ENCODE measurements at places on chromosomes 5 and 9.

DNA sequence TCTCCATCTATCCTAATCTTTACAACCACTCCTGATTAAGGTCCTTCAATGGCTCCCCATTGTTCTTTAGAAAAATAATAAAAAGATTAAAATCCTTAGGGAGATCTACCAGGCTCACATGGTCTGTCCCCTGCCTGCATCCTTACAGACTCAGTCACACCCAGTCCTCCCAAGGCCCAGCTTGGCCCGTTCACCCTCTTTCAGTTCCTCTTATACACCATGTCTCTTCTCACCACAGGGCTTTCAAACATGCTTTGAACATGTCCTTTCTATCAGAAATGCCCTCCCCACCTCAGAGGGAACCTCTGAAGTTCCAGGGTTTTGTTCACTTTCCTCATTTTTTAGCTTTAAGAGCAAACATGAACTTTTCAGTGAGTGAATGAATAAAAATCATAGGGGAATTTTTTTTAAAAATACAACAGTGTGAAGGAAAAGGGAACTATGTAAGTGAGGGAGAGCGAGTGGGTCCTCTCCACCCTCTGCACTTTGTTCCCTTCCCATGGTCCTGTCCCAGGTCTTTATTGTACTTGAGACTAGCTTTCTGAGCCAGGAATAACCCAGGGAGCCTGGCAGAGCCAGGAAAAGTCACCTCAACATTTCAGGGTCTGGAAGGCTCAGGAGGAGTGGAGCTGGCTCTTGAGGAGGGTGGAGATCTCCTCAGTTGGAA lies 55.3 kb downstream of the TRPC7 start:
- DNase-seq: no peak

DNA sequence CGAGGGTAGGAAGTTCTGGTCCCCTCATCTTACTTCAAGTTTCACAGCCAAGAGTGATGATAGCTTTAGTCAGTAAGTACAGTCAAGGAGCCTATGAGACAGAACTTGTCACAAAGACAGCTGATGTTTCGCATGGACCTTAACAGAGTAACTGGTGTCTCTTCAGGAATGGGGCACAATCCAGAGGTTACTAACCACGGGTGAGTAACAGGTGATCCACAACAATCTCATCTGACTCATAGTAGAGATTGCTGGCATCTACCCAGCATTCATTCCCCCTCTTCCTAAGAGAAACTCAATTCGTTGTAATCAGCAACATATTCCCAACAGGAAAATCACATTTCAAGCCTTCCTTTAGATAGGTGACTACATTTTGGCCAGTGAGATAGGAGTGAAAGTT lies 126.7 kb downstream of the SNX18 start:
- no peak for DNase-seq

DNA sequence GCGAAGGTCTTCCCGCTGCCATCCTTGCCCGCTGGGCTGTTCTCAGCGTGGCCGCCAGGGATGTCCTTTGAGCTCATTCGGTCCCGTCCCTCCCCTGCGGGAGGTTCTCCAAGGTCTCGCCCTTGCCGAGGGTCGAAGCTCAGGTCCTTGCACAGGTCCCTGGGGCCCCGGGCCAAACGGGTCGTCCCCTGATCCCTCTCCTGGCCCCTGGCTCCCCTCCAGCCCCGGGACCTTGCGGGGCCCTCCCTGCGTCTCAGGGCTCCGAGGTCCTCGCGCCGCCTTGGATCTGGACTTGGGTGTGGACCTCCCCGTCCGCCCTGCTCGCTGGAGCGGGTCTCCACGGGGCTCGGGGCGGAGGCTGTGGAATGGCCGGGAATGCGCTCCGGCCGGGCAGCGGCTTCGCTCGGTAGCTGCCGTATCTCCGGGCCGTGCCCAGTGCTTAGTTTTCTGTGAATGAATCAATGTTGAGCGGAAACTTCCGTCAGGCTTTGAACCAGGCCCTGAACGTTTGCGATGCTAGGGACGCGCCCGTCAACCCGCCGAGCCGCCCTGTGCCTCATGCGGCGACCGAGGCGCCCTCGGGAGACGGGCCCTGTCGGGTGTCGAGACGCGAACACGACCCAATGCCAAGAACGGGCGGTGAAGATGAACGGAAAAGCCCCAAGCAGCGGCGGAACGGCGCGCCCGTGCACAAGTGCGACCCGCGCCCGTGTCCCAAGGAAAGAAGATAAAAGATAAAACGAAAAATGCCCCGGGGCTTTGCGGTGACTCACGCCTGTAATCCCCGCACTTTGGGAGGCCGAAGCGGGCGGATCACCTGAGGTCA lies 780 bp downstream of the RNU6ATAC start:
- peak; percentile 57 for DNase-seq

DNA sequence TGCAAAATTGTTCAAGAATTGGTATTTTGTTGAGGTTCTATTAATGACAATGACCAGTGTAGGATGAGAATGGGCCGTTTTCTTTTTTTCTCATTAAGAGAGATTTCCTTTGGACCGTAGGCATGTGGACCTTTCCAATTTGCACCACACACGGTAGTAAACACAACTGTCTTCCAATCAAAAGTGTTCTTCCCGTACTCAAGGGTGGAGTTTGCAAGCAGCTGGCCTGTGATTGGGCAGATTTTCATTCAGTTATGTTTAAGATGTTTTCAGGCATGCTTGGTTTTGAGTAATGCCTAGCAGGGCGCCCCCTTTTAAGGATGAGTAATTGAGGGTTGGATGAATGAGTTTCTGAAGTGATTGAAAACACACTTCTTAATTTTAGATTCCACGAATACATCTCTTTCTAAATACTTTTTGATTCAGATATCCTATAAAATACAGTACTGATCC lies 2.5 kb downstream of the KDM3B start:
- peak; percentile 85 for DNase-seq

- no peak for DNase-seq
Measured at GRCh38 chr5:14659821-14660607, 4.5 kb upstream of the OTULIN start.

DNA sequence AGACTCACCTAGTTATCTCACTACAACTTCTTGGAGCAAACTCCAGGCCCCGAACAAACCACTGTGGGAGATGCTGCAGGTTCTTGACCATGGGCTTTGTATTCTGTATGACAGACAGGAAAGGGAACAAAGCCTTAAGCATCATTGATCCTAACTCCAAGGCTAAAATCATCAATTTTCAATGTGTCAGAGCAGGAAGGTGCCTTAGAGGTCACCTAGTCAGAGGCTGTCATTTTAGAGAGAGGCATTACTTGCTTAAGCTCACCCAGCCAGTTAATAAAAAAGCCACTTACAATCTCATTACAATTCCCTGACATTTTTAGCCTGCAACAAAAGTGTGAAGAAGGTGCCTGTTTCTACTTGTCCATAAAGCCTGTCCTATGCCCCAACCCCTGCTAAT lies 272.7 kb downstream of the FAM114A2 start:
- DNase-seq: no peak

GRCh38 chr5:33827018-33827707 lies 64.6 kb downstream of the ADAMTS12 start:
- DNase-seq: no peak

DNA sequence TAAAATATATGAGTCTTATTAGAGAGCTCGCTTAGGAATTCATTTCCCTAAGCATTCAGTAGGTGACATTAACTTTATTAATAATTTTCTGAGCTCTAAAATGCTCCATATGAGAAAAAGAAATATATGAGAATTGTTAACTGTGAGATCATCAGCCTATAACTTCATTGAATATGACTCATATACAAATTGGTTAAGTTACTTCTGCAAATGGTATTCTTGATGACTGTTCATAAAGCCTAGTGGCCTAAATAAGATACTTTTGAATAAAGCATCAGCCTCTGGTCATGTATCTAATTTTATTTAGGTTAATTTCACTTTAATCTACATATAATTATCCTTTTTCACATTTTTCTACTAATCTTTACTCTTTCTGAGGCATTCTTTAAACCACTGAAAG lies 710.2 kb upstream of the ACO1 start:
- DNase-seq: no peak

- DNase-seq: no peak
Measured at GRCh38 chr5:168409591-168410458, 76.4 kb upstream of the RARS1 start.

- DNase-seq: no peak
Measured at GRCh38 chr9:3361689-3362392, 164.0 kb downstream of the RFX3 start.

DNA sequence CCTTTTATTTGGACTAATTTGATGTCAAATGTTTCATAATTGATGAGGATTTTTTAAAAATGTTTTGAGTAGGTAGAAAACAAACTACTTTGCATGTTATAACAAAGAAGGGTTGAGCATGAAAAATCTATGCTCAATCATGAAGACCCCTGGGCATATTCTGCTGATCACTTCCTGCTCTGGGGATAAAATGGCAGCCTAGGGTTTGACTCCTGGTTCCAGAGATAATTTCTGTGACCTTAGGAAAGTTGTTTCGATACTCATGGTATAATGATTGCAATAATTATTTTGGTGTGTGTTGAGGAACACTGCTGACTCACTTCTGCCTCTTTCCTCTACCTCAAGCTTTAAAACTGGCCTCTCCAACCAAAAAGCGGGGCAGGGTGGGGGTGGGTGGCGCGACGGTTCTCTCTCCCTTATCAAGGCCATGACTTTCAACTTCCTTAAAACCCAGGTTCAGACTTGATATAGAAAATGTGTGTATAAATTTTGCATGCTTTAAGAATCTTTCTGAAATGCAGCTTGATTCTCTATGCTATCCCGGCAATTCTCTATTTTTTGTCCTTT lies 6.0 kb upstream of the PIP5K1B start:
- DNase-seq: no peak

- DNase-seq: peak; percentile 26
Measured at GRCh38 chr5:119470851-119471451, 18.7 kb downstream of the HSD17B4 start.

DNA sequence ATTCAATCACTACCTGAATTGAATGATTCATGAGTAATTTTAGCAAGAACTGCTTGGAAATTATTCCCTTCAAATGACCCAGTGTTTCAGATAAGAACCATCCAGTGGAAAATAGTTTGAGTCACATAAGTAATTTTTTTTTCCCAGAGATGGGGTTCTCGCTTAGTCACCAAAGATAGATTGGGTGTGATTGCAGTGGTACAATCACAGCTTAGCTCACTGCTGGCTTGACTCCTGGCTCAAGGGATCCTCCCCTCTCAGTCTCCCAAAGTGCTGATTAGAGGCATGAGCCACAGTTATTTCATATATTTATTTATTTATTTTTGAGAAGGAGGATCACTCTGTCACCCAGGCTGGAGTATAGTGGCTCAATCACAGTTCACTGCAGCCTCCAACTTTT lies 574.5 kb upstream of the ARRDC3 start:
- DNase-seq: no peak

DNA sequence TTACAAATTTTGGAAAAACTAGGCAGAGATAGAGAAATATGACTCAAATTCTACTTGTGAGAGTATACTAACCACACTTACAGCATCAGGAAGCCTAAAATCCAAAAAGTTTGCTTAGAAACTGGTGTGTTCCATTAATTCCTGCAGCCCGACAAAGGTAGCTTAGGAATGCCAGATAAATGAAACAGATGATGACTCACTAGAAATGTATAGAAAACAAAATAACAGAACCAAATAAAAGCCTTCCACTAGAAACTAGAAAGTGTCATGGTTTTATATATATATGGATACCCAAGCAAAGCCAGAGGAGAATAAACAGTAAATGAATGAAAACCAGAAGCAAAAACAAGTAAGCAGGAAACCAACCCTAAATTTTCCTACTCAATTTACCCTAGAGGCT lies 272.2 kb upstream of the PRDM9 start:
- DNase-seq: no peak
